ENCODE measurements at places on chromosomes 12 and 14. TPM values are rescaled to one million over a fixed set of nuclear protein-coding genes. Genes with fewer than 3 reads are reported as not detected.

The OR11H7 gene
- polyA plus RNA-seq, result not detected

The GARIN6 gene
- not detected for polyA plus RNA-seq

The PPFIA2 gene
- polyA plus RNA-seq, result 2.2 TPM

The MSRB3 gene
- 55.5 TPM for polyA plus RNA-seq

The MYO1H gene
- polyA plus RNA-seq, result 0.48 TPM

The TAS2R42 gene
- polyA plus RNA-seq, result not detected

The KRT85 gene
- not detected for polyA plus RNA-seq

The WBP11 gene
- 59.1 TPM for polyA plus RNA-seq

The JDP2 gene
- polyA plus RNA-seq, result 50.5 TPM

The SUPT16H gene
- 73.7 TPM for polyA plus RNA-seq

Measured in muscle of back (tissue), 13 donors.